Stimulated activated CD8-positive, alpha-beta memory T cell treated with anti-CD3 and anti-CD28 coated beads, Interleukin-15, amount 100 ng/mL, for 4 hours (primary cell): ENCODE measurements at places on chromosomes 6 and 20.

DNA sequence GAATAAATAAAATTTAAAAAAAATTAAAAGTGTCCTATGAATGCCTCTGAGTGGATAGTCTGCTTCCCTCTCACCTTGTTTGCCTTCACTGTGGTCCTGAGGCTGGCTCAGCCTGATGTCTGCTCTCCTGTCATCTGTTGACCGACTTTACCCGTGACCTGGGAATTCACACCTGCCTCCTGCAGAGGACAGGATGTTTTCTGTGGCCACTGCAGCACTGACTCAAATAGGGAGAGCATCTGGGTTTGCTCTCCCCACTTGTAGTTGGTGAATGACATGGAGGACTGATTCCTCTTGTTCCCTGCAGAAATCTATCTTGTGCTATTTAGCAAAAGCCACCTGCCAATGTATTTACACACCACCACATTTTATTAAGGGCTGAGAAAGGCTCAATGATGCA is 52.4 kb upstream of the ERVFRD-1 start:
- DNase-seq, result no peak

DNA sequence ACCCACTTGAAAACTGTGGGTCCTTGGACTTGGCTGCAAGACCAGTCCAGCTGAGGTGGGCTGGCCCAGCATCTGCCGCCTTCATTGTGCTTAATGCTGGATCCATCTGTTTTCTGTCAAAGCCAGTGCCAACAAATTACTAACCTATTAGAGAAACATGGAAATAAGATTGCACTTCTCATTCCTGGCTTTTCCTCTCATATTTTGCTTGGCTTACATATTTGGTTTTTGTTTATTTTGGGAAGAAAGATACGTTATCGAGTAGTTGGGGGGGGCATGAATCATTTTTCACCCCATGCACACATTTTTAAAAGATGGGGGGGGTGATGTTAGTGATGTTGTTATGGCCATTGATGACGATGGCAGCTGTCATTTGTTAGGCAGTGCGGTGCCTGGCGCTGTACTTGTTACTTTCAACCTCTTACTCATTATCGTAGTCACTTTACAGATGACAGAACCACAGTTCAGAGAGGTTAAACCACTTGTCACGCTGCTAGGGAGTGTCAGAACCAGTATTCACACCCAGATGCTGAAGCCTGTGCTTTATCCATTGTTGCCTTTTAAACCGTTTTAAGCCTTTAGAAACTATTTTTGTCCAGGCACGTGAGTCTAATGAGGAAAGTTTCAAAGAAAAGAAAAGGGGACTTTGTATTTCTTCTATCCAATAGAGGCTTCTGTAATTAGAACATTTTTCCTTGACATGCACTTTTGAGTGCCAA is 180.0 kb downstream of the TMEM242 start:
- peak; percentile 13 for DNase-seq

DNA sequence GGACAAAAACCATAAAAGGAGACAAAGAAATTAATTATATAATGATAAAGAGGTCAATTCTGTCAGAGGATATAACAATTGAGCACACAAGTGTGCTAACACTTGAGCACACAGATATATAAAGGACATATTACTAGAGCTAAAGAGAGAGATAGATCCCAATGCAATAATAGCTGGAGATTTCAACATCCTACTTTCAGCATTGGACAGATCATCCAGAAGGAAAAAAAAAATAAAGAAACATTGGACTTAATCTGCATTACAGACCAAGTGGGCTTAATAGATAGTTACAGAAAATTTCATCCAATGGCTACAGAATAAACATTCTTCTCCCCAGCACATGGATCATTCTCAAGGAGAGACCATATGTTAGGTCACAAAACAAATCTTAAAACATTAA is 9.9 kb downstream of the VNN1 start:
- DNase-seq, result no peak

DNA sequence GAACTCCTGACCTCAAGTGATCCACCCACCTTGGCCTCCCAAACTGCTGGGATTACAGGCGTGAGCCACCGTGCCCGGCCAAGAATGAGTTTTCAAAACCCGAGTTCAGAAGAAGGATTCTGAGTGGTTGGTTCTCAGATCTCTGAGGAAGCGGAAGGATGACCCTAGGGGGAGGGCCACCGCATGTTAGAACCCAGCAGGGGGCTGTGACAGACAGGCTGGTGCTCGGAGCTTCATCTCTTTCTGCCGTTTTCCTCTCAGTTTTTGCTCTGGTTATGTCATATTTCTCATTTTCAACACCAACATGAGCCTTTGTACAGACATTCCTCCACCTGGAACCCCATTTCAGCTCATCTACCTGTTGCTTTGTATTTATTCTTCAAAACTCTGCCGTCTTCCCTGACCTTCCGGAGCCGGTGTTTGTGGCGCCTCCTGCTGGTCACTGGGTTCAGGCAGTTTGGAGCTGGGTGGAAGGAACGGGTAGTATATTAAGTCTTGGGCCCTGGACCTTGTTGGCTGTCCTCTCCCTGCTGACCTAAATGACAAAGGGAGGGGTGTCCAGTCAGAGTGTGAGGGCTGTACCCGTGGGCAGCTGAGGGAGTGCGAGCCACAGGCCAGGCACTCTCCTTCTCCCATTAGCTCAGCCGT is at the start of gene DEFB123:
DEFB123 (plus strand) TSS at position 621 of the 648 bp plus-strand sequence. CDS start 67 bp downstream, outside the sequence.
- no peak for DNase-seq

DNA sequence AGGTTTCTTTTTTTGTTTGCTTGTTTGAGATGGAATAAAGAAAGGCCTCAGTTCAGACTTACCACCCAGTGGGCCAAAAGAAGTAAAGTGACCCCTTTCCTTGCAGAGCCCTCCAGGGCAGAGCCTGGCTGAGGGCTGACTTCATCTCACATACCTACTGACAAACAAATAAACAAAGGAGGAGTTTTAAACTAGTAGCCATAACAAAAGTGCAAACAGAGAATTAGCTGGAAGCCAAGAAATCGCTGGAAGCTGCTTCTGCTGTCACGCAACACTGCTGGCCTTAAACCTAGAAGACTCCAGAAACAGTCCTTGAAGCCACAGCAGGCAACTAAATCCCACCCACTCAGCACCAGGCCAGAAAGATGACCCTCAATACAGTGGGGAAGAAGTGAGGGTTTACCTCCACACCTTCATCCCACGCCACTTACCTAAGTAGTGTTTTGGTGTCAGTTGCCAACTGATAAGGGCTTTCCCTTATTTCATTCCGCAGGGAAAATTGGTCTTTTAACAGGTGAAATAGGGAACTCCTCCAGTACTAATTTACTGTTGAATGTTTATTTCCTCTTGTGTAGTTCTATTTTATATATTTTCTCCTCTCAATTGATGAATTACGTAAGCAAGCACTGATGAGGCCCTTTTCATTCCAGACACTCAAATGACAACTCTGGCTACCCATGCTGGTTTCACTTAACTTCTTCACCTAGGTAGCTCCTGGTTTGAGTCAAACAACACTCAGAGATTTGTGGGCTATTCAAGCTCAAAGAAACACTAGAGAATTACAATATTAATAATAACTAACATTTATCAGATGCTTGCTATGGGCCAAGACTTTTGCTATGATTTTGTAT is 46.2 kb downstream of the EDN1 start:
- no peak for DNase-seq

- DNase-seq, result no peak
Observed at GRCh38 chr6:97040355-97040860, 115.9 kb downstream of the KLHL32 start.

GRCh38 chr20:11917663-11918062 is at the start of gene BTBD3:
Gene BTBD3 (plus strand): TSS chr20:11917893. CDS start chr20:11918276, 383 bp downstream.
- DNase-seq, result no peak

DNA sequence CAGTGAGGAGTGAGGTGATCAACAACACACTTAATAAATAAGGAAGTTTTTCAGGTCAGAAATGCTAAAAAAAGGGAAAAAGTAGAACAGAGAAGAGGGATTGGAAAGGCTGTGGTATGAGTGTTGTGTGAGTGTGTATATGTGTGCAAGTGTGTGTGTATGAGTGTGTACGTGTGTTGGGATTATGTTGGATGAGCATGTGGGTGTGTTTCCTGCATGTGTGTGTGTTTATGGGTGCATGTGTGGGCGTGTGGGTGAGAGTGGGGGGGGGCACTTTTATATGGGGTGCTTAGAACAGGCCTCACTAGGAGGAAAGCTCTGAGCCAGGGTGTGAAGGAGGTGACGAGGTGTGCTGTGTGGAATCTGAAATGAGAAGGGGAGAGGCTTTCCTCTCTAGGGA is 116.8 kb upstream of the SLC22A23 start:
- DNase-seq, result no peak

DNA sequence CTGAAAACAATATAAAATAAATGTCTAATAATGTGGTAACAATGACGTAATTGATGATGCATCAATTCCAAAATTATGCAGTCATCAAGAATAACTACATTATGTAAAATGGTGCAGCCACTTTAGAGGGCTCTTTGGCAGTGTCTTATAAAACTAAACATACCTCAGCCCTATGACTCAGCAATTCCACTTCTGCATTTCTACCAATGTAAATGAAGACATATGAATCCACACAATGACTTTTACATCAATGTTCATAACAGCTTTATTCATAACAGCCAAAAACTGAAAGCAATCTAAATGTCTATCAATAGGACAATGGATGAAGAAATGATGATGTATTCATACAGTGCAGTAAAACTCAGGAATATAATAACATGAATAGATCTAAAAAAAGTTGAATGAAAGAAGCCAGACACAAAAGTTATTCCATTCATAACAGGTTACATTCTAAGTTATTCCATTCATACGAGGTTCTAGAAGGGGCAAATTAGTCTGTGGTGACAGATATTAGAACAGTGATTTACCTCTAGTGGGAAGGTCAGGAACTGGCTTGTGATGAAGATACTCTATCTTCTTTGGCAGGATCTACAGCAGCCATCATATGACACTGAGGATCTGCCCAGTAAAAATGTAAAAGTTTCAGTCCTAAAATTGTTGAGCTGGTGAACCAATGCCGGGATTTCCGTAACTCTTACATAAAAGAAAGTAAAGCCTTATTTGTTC is 396.1 kb downstream of the PLCB1 start:
- DNase-seq, result no peak

DNA sequence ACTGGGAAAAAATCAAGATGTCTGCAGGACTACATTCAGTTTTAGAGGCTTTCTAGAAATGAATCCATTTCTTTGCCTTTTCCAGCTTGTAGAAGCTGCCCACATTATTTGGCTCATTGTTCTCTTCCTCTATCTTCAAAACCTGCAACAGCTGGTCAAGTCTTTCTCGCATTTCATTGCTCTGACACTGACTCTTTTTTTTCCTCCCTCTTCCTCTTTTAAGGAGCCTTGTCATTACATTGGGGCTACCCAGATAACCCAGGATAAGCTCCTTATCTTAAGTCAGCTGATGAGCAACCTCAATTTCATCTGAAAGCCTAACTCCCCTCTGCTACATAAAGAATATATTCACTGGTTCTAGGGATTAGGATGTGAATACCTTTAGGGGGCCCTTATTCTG is 53.2 kb upstream of the CEP162 start:
- DNase-seq, result no peak

DNA sequence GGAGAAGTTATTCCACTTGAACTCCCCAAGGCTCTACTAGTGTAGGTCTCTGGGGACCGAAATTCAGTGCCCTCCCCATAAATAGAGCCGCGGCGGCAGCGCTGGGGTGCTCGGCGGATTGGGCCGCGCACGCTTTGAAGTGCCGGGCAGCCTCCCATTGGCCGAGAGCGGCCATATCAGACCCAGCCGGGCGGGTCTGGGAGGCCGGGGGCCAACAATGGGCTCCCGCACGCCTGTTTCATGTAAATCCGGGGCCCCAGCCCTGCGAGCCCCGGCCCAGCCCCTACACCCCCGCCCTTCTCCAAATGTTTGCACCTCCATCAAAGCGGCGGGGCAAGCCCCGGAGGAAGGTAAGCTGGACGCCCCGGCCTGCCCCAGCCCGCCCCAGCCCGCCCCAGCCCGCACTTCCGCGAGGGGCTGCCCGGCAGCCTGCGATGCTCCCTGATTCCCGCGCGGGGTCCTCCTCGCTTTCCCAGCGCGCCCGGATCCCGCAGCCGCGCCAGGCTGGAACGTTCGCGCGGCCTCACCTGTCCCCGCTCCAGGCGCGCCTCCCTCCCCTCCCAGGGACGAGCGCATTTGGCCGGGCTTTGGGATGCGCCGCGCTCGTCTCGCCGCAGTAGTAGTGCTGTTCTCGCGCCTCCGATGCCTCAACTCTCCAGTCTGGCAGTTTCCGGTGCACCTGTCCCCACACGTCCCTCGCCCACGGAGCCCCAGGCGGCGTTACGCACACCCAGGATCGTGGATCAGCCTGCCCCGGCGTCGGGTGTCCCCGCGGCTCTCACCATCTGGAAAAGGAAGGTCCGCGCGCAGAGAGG is at the start of gene TBXT:
TBXT (minus strand) TSS at position 51 of the 815 bp plus-strand sequence. CDS start 260 bp downstream, outside the sequence.
- DNase-seq, result no peak

- no peak for DNase-seq
Observed at GRCh38 chr20:46803123-46804020, 91.3 kb upstream of the EYA2 start.

DNA sequence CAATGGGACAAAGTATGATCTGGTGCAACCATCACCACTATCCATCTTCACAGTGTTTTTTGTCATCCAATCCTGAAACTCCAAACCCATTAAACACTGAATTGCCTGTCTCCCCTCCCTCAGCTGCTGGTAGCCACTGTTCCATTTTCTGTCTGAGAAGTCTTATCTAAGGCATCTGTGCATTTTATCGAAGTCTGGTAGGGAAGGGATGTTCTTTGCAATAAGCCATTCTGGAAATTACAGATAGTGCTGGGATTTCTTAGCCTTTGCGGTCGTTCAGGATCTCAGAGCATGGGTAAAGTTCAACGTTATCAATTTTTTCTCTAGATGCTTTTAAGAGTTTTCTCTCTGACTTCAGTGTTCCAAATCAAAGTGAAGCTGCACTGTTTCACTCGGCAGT is 24.1 kb downstream of the KIF25 start:
- DNase-seq, result no peak

- no peak for DNase-seq
Observed at GRCh38 chr20:61628901-61629601, 377.0 kb downstream of the CDH4 start.
